ENCODE measurements at places on chromosomes 7 and 10.
A peak's percentile ranks its signal among the peaks of the same experiment; 100 is the strongest.

GRCh38 chr7:48426331-48426965 lies 255.2 kb downstream of the ABCA13 start:
- DNase-seq = no peak

DNA sequence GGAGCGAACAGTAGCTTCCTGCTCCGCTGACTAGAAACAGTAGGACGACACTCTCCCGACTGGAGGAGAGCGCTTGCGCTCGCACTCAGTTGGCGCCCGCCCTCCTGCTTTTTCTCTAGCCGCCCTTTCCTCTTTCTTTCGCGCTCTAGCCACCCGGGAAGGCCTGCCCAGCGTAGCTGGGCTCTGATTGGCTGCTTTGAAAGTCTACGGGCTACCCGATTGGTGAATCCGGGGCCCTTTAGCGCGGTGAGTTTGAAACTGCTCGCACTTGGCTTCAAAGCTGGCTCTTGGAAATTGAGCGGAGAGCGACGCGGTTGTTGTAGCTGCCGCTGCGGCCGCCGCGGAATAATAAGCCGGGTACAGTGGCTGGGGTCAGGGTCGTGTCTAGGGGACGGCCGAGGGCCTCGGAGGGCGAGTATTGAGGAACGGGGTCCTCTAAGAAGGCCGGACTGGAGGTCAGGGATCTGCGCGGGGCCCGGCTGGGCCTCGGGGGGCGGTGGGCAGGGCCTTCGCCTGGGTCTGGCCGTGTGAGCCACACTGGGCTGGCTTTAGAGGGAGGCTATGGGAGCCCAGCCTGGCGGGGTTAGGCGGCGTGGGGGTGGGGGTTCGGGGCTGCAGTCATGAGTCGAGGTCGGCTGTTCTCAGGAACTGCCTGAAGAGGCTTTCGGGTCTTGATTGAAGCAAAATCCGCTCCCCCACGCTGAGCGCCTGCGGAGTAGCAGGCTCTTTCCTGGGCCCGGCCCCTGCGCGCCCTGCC lies at the start of gene CDK1:
CDK1 (plus strand) TSS at position 265 of the 757 bp plus-strand sequence. CDS start 1,688 bp downstream, outside the sequence.
- DNase-seq = peak; percentile 99

- DNase-seq = no peak
Observed at GRCh38 chr7:16431646-16432424, 10.5 kb upstream of the CRPPA start.

DNA sequence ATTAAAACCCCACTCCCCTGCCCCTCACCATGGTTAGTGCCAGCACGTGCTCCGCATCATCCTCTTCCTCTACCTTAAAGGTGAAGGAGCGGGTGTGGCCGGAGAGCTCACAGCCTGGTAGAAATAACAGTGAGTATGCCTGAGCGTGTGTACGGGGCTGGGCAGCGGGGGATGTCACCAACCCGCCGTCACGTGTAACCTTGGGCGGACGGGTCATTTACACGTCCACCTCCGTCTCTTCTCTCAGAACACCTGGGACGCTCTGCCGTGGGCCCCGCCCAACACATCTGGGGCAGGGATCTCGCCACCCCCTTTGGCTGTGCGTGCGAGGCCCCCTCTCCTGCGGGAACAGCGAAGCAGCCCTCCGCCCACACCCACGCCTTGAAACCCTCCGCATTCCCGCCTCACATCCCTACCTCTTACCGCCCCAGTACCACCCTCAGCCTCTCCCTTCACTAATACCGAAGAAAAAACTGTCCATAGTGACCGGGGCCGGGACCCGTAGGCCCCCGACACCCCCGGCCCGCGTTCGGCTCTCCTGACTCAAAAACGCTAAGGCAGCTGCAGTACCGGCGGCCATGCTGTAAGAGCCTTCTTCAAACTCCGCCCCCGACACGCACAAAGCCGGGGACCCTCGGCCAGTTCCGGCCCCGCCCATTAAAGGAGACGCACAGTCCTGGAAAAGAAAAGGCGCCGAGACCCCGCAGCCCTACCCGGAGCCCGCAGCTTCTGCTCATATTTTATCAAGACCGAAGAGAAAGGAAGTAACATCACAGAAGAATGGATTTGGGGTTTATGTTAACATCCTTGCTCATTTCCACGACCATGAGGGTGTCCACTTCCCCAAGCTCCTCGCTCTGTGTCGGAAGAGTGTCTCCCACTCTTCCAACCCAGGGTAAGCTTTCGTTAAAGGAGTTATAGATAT lies at the start of gene NPM3:
NPM3 (minus strand) TSS at position 636 of the 925 bp plus-strand sequence; CDS start at position 580, 56 bp downstream.
- peak; percentile 80 for DNase-seq

GRCh38 chr7:158494162-158494586 lies 93.4 kb downstream of the PTPRN2 start:
- DNase-seq = no peak

DNA sequence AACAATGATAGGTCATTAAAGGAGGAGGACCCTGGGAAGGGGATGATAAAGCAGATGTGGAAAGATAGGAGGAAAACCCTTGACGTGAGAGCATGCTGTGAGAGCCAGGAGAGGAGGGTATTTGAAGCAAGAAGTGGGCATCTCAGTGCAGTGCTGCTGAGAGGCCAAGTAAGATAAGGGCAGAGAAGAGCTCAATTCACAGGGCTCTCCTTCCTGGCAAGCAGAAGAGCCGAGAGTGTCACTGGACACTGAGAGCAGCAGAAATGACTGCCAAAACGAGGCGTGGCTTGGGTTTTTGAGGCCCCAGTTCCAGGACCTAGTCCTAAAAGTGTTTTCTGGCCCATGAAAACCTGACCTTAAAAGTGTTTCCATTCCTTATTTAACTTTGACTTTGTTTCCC lies 213.5 kb downstream of the LHFPL3 start:
- no peak for DNase-seq

GRCh38 chr7:74176555-74176954 lies 2.4 kb downstream of the EIF4H start:
- no peak for DNase-seq

- DNase-seq = no peak
Observed at GRCh38 chr7:74217455-74218342, 7.9 kb downstream of the LAT2 start.

DNA sequence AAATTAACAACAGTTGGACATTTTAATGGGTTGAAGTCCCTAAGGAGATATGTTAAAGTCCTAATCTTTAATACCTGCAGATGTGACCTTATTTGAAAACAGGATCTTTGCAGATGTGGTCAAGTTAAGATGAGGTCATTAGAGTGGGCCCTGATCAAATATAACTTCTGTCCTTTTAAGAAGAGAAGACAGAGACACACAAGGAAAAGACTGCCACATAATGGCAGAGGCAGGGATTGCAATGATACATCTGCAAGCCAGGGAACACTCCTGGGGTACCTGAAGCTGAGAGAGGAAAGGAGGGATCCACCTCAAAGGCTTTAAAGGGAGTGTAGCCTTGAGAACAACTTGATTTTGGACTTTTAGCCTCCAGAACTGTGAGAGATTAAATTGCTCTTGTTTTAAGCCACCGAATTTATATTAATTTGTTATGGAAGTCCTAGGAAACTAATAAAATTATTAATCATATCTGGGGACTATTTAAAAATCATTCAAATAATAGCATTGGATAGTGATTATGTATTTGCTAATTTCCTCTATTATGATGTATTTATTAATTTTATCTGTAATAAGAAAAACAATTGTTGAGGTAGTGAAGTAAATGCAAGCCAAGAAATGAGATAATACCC lies 700.0 kb upstream of the PCDH15 start:
- peak; percentile 1 for DNase-seq

GRCh38 chr10:71679425-71679824 lies 40.2 kb downstream of the C10orf105 start:
- DNase-seq = no peak
